GM13976 (cell line): ENCODE measurements at places on chromosomes 7 and 10.

- no peak for DNase-seq
Measured at GRCh38 chr7:111292026-111292470, 201.1 kb downstream of the LRRN3 start.

DNA sequence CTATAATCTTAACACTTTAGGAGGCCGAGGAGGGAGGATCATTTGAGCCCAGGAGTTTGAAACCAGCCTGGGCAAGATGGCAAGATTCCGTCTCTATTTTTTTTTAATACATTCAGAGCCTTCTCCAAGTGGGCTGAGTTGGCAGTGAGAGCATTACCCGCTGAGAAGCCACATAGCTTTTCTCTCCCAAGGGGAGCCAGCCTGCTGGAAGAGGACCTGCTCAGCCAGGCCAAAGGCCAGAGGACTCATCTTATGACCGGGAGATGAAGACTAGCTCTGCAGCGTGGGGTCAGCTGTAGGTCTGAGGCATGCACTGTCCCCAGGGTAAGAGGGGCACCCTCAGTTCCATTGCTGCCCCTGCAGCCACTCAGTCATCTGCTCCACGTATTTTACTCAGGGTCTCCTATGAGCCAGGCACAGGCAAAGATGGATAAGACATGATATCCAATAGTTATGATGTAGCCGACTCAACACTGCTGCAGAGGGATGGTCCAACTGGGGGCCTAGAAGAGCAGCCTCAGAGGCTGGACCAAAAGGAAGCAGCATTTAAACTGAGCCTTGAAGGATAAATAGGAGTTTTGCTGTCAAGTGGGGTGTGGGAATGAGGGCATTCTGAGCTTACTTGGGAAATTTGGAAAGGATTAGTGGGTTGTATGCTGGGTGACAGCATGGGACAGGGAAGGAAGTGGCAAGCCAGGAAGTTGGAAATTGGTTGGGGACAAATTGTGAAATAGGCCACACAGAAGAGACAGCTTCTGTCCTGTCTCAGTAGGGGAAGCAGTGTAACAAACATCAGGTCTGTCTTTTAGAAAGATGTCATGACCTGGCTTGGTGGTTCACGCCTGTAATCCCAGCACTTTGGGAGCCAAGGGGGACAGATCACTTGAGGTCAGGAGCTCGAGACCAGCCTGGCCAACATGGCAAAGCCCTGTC lies 1.6 kb upstream of the MARVELD1 start:
- DNase-seq: no peak

DNA sequence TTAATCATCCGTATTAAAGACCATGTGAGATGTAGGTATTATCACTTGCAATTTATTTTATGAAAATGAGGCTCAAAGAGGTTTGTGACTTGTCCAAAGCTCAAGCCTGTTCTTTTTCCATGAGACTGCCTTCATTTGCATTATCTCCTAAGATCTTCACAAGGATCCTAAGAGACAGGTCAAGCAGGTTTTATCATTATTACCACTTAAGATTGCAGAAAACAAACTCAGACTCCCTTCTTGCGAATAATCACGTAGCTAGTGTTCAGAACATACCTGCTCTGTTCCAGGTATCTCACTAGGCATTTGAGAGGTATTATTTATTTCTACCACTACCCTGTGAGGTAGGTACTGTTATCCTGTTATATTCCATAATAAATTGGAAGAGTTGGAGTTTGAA lies 64.8 kb downstream of the ZNRF2 start:
- DNase-seq: no peak

DNA sequence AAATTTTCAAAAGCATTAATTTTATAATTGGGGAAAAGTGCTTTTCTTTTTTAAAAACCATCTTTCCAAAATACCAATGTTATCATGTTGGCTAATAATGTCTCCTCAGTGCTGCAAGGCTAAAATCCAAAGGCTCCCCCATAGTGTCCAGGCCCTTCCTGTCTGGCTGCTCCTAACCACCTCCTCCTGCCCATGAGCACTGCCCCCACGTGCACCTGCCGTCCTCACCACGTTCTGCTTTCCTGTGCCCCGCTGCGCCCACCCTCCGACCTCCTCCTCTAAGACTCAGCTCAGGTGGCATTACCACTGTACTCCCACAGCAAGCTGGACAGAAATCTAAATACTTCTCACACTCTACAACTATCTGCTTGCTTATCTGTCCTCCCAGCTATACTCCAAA lies 17.7 kb downstream of the PAXIP1 start:
- DNase-seq: no peak

DNA sequence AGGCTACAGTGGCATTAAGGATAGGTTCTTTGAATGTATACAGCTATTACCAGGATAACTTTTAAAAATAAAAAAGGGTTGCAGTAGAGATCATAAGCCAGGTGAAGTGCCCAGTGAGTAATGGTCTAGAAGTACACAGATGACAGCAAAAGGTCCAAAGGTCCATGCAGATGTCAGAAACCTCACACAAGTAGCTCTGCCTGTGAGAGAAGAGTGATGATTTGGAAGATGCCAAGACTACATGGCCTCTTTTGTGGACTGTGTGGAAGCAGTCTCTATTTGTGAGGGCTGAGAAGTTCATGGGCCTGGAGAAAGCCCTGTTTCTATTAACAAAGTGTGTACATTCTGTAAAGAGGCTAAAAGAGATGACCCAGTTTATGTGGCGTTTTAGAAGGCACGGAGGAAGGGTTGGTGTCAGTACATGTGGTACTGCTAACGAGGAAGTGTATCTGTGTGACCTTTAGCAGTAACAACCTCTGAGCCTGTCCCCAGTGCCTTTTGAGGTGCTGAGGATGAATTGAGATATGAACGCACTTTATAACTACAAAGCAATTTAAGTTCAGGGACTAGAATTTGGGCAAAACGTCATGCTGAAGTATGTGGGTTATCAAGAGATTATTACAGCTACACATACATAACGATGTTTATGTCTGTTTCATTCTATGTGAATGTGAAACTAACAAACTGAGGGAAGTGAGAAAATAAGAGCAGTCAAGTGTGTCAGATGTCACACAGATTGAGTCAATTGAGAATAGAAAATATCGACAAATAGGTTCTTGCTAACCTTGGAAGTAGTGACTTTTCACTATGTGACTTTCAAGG lies 7.6 kb downstream of the CYCS start:
- peak; percentile 71 for DNase-seq

DNA sequence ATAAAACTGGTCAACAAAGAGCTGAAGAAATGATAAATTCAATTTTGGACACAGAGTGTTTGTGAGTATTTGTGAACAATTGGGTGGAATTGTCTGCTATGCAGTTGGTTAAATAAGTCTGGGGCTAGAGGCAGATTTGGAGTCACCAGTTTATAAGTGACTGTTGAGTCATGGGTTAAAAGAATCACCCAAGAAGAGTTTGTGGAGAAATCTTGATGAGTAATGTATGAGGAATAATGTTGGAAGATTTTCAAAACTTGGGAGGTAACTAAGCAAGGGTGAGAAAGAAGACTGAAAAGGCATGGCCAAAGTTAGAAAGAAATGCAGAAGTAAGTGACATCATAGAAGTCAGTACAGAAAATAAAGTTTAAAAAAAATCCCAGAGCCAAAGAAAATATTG lies 750.7 kb downstream of the MAGI2 start:
- no peak for DNase-seq

- DNase-seq: no peak
Measured at GRCh38 chr7:91424371-91424770, 160.1 kb downstream of the FZD1 start.

DNA sequence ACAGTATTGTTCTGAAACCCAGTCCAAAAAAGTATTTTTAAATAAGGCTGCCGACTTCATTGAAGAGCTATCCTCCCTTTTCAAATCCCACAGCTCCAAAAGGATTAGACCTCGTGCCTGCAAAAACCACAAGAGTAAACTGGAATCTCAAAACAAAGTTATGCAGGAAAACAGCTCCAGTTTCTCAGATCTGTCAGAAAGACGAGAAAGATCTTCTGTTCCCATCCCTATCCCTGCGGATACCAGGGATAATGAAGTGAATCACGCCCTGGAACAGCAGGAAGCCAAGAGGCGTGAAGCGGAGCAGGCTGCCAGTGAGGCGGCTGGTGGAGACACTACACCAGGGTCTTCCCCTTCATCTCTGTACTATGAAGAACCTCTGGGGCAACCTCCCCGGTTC lies 12.6 kb downstream of the MYPN start:
- no peak for DNase-seq

- DNase-seq: no peak
Measured at GRCh38 chr10:8752146-8752843, 697.8 kb downstream of the GATA3 start.

DNA sequence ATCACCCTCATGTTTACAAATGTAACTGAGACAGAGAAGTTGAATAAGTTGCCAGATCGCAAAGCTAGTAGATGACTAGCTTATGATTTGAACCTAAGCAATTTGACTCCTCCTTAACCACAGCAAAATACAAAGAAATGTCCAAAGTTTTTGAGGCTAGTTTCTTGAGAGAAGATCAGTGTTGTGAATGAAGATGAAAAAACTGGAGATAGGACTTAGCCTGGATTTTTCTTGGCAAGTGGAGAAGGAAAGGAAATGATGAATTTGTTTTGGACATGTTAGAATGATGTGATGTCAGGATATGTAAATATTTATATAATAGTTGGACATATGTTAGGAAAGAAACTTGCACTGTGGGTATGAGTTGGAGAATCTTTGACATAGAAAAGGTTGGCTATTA lies 149.8 kb downstream of the LSMEM1 start:
- DNase-seq: no peak

DNA sequence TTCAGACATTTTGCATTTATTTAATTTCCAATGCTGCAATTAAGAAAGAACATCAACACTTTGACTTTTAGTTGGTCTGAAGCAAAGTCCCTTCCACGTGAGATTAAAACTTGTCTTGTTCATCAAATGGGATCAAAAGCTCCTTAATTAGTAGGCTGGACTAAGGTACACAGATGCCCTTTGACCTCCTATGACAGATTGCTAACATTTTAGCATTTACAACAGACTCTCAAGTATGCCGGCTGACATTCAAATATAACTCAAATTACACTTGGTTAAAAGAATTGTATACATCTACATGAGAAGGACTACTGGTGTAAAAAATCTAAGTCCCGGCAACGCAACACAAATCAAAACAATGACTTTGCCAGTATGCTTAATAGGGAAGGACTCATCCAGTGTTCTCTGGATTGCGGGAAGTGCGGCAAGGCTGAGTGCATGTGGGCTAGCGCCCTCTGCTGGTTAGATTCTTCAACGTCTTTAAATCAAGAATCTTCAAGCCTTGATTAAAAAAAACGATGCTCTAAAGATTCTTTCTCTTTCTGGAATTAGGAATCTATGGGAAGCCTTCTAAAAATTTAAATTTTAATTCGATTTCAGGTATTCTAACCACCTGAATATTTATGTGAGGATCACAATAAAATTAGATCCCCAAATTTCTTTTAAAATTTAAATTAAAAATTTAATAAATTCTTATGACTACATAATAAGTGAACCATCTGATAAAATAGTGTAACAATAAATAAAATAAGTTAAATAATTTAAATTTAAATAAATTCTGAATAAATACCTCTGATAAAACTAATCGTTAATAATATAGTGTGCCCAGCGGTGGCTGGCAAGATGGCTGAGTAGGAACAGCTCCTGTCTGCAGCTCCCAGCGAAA lies 444.7 kb downstream of the DGKB start:
- peak; percentile 28 for DNase-seq

DNA sequence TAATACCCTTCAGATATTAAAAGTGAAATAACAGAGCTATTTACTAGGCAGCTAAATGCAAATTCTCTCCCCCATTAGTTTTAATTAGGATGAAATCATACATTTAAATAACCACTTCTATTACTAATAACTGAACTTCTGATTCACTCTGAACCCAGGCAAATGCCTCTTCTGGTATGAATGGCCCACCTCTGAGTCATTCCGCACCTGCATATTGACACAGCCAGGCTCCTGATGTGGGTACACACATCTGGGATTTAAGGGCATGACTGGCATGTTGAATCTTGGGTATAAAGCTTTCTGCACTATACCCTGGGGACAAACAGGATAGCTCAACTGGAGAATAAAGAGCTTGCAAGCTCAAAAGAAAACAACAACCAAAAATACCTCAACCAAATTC lies 140.9 kb downstream of the AUTS2 start:
- peak; percentile 36 for DNase-seq

GRCh38 chr10:22615819-22616499 lies 98.4 kb downstream of the PIP4K2A start:
- DNase-seq: peak; percentile 60

DNA sequence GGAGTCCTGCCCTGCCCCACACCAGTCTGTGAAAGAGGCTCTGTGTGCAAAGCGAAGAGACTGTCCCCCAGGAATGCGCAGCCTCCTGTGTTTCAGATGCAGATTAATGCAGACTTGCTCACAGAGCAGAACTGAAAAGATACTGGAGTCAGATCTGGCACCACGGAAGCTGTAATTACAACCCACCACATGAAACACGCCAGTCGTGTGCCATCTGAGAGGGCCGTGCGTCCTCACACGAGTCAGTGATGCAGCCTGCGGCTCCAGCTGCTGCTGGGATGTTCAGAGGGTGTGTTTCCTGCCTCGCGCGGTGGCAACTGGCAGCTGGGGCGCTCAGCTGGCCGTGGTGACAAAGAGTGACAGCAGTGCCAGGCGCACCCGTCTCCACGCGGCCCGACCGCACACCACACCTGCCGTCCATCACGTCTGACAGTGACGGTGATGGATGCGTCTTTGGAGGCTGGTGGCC lies 50.0 kb downstream of the NKX6-2 start:
- no peak for DNase-seq

- DNase-seq: no peak
Measured at GRCh38 chr10:74238031-74238431, 87.0 kb downstream of the ADK start.

DNA sequence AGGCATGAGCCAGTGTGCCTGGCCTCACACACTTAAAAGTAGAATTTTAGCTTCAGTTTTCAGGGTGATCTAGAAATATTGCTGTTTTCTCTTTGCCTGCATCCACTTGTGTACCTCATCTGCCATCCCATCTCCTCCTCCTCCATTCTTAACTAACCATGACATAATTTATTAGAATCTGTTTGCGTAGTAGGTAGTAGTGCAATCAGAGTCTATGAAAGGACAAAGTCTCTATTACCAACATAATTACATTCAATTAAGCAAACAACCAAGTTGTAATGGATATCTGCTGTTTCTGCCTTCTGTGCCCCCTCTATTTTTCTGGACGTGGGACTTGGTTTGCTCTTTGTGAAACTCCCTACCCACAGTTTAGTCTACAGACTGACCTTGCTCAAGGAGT lies 72.9 kb downstream of the CDK14 start:
- no peak for DNase-seq

DNA sequence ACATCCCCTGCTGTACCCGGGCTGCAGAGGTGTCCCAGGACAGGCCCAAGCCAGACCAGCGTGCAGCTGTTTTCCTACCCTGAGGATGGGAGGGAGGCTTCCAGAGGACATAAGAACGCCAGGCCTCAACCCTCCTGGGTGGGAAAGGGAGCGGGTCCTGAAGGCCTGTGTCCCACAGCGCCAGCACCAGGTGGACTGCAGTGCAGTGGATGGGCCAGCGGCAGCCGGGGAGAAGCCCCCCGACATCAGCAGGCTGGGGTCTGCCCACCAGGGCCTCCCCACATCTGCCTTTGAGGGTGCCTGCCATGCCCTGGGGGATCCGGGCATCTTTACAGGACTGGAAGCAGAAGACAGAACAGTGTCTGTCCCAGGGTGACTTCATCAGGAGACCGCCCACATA lies 22.8 kb upstream of the ZNF716 start:
- no peak for DNase-seq

- no peak for DNase-seq
Measured at GRCh38 chr10:97065128-97065527, 120.6 kb downstream of the SLIT1 start.
